ENCODE measurements at places on chromosomes 6 and 20. TPM values are rescaled to one million over a fixed set of nuclear protein-coding genes. Genes with fewer than 3 reads are reported as not detected.

DNA sequence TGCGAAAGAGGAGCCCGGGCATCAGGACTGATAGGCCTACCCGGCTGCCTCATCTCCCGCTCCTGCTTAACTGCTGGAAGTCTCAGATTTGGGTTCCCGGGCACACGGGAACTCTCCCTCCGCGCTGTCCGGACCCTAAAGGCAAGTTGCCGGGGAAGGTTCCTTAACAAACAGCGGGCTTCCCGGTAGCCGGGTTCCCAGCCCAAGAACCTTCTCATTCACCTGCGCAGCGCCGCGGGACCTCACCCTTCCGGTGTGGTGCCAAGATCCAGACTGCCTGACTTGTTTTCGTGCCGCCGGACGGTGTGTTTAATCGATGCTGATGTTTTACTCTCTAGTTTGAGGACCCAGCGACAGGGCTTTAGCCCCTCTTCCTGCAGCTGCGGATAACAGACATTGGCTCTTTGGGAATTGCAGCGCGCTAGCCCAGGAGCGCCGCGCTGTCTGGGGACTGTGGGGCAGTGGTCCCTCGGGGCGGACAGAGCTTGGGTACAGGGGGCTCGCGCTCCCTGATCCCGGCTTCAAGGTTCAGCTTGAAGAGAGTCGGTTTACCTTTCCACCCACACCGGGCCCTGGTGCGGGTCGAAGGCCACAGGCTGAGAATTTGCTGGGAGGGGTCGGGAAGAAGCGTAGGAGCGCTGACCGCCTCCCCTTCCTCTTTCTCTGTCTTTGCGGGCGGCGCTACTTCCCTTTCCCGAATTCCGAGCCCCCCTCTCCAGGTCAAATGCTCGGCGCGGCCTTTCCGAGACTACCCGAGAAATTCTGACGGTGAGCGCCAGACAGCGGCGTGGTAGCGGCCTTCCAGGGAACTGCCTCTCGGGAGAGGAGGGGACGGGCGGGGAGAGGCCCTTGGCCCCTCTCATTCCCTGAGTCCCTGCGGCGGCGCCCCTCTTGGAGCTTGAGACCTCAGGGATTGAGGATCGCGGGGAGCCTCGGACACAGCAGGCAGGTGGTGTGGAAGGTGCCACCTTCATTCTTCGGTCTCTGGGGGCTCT lies 17.2 kb downstream of the ABT1 start:
- DNase-seq = no peak

- DNase-seq = peak; percentile 73
These were observed 271.4 kb downstream of the EYA4 start for GRCh38 chr6:133512410-133513016.

- peak; percentile 70 for DNase-seq
These were observed 276.0 kb downstream of the TFAP2A start for GRCh38 chr6:10138917-10139316.

GRCh38 chr6:10933126-10933525 lies 46.3 kb downstream of the SYCP2L start:
- DNase-seq = no peak

GRCh38 chr20:20466341-20466879 lies 98.5 kb downstream of the INSM1 start:
- DNase-seq = peak; percentile 81

DNA sequence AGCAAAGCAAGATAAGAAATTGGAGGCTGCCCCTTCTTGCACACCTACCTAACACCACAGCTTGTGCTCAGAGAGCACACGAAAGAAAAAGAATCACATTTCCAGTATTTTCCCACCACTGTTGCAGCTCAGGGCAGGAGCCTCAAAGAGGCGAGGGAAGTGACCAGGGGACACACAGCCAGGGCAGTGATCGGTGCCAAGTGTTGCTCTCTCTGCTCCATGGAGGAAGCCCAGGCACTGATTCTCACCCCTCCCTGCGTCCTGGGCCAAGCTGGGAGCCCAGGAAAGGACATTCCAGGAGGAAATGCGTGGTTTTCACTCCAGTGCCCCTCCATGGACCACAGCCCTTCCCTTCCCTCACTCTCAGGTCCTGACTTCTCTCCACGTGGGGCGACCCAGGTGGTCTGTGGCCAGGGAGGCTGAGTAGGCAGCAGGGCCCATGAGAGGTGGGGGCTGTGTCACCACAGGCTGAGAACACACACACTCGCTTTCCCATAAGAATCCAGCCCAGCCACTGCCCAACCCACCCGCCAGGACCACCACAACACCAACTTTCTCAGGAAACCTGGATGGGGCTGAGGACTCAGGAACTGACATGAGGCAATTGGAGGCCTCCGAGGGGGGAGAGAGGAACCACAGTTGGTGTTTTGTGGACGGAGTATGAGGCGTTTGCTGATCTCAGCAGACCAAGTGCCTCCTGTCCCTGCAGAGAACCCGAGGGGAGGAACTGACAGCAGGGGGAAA lies 81.7 kb upstream of the MAFB start:
- DNase-seq = no peak

GRCh38 chr6:139762587-139763031 lies 388.2 kb upstream of the CITED2 start:
- DNase-seq = no peak

GRCh38 chr6:140641412-140641811 lies 1267.0 kb upstream of the CITED2 start:
- DNase-seq = no peak

The LAMA5 gene
- 81.6 TPM for total RNA-seq

The WFDC10B gene
- total RNA-seq = not detected
